ENCODE measurements at places on chromosomes 6 and 20.

GRCh38 chr20:60372822-60373221, 414.6 kb downstream of the CDH26 start:
- DNase-seq: no peak

- DNase-seq: no peak
Measured at GRCh38 chr20:19973961-19974629, 43.1 kb upstream of the NAA20 start.

DNA sequence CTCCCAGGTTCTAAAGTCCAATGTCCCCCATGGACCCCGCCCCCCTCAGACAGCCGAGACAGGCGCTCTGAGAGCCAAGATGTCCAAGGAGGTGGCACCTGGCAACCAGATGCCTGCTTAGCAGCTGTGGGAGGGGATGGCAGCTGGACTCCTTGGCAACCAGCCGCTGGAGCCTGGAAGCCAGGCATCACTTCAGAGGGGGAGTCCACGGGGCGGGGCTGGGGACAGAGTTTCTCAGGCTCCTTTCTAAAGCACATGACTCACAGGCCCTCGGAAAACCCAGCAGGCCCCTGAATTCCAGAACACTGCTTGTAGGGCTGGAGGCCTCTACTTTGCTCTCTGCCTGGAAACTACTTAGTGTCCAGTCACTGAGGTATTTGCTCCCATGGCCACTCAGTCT, 51.5 kb downstream of the PREX1 start:
- no peak for DNase-seq

- no peak for DNase-seq
Measured at GRCh38 chr6:3898265-3898994, 49.3 kb downstream of the FAM50B start.

- DNase-seq: no peak
Measured at GRCh38 chr6:6085928-6086668, 79.4 kb upstream of the NRN1 start.

- no peak for DNase-seq
Measured at GRCh38 chr6:163608204-163608644, 193.7 kb downstream of the QKI start.

- DNase-seq: no peak
Measured at GRCh38 chr6:44512868-44513741, 125.6 kb downstream of the CDC5L start.

- DNase-seq: no peak
Measured at GRCh38 chr6:36836111-36837021, 2.9 kb downstream of the CPNE5 start.

DNA sequence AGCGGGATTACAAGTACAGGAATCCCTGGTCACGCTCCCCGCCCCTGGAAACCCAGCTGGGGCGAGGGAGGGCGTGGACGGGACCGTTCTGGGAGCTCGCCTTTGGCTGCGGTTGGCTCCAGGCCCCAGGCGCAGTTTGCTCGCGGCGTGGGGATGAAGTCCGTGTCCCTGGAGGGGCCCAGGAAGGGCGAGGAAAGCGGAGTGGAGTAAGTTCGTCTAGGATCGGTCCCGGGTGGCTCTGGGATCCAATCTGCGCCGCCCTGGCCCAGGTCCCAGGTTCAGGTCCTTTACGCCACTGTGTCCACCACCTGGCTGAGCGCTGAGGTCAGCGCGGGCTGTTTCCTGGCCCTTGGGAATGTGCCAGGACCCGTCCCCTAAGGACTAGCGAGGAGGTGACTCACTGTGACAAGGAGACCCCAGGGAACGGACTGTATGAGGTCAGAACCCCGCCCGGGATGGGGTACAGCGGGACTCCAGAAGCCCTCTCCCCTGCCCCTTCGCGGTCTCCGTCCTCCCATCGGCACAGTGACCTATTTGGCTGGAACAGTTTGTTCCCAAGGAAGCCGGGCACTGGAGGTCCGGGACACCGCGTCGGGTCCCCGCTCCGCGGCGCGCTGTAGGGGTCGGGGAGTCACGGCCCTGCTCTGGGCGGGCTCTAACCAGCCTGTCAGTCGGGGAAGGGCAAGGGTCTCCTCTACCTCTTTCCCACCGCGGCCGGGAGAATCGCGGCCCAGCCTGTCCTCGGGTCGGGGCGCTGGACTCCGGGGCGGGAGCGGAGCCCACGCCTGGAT, 724 bp downstream of the CDKN1A start:
- DNase-seq: peak; percentile 33

DNA sequence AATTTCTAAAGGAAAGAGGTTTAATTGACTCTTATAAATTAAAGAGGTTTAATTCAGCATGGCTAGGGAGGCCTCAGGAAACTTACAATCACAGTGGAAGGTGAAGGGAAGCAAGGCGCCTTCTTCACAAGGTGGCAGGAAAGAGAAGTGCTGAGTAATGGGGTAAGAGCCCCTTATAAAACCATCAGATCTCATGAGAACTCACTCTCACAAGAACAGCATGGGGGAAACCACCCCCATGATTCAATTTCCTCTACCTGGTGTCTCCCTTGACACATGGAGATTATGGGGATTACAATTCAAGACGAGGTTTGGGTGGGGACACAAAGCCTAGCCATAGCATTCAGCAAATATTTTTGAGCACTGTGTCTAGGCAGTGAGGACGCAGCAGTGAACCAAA, 3.9 kb upstream of the IPCEF1 start:
- DNase-seq: no peak

- DNase-seq: no peak
Measured at GRCh38 chr6:109002051-109002697, 92.5 kb downstream of the SESN1 start.

DNA sequence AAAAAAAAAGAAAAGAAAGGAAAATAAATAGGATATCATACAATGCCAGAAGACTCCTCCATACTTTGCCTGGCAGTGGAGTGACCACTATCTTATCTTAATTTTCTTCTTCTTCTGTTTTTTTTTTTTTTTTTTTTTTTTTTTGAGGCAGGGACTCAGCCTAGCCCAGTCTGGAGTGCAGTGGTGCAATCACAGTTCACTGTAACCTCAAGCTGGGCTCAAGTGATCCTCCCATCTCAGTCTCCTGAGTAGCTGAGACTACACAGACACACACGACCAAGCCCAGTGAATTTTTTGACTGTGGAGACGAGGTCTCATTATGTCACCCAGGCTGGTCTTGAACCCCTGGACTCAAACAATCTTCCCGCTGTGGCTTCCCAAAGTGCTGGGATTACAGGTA, 17.1 kb upstream of the MMP9 start:
- DNase-seq: no peak

DNA sequence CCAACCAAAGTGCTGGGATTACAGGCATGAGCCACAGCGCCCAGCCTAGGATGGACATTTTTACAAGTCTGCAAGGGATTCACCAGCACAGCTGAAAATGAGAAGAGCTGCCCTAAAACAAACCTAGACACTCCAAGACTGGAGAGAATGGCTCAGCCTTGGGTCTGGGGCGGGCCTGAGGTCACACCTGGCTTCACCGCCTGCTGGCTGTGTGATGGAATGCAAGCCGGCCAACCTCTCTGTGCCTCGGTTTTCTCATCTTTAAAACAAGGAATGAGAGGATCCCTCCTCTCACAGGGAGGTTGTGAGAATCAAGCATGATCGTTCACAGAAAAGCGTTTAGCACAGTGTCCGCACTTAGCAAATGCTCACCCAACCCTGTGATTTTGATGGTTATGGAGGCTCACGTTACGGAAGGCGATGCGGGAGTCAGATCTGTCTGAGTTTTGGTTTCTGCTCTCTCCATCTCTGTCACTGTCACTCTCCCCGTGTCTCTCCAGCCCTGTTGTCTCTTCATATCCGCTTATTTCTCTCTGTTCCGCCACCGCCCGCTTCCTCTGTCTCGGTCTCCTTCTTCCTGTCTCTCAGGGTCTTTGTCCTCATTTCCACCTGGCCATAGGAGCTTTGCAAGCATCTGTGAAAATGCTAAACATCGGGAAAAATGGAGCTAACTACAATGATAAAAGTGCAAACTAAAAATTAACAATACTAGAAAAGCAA, 47.6 kb downstream of the CEBPB start:
- DNase-seq: no peak
